Heart left ventricle (tissue), 16 donors: ENCODE measurements at places on chromosomes 1 and 21.

GRCh38 chr1:21261551-21262292 lies 28.5 kb downstream of the ECE1 start:
- peak; percentile 89 for DNase-seq

DNA sequence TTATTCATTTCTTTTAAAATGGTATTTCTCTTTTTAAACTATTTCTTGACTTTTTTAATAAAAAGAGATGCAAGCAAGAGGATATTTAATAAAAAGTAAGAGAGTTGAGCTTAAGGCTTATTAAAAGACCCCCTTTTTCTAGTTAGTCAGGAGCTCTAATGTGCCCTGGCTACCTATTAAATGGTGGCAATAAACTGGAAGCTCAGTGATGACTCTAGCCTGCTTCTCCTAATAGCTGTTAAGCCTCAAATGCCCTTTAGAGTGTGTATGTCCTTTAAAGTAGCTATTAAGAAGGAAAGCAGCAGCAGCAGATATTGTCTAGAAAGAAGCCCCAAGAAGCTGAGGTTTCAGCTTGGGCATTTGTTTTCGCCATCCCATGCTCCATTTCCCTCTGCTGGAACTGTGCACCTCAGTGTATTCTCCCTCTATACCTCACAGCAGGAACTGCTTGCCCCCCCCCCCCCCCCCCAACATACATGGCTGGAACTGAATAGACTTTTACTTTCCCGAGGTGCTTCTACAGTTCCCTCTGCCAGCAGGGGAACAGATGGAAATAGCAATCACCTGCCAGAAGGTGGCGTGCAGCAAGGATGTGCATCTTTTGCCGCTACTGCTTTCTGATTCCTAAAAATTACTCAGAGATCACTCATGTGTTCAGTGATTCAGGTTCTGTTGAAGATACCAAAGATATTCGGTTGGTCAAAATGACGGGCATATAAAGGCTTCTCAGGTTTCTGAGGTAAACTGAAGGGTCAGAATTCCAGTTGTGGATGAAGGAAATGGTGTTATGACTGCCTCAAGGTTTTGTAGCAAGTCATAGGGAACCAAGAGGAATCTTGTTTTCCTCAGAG lies 2.5 kb downstream of the RGS4 start:
- peak; percentile 64 for DNase-seq

- DNase-seq: no peak
Measured at GRCh38 chr1:210001751-210002150, 63.7 kb downstream of the SYT14 start.

DNA sequence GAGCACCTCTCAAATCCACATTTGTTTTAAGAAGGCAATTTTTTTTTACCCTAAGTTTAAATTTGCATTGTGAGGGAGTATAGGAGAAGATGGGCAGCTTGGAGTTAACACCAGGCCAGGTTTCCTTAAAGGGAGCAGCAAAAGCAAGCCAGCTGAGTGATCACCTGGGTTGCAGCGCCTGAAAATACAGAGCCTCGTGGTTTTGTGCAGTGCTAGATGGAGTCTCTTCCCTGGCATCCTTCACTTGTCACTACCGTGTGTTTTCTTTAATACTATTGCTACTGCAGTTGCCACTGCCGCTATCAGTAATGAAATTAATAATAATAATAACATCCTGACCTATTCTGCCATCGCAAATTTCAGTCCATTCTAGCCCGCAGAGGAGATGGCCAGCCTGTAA lies 35.2 kb upstream of the VAV3 start:
- no peak for DNase-seq

DNA sequence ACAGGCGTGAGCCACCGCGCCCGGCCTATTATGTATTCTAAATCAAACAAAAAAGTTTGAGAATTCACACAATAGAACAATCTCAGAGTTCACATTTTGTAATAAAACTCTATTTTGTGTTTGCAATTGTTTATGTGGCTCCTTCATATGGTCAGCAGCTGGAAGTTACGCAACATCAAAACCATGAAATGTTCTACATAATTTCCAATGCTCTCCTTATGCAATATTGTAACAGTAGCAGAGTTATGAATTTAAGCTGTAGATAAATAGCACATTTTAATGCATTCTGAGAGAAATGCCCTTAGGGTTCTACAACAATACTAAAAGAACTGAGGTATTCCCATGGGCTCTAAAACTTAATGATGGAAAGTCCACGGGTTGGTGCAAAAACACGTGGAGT lies 62.3 kb upstream of the COL11A1 start:
- no peak for DNase-seq

- DNase-seq: peak; percentile 67
Measured at GRCh38 chr21:16194095-16194787, 464.5 kb downstream of the USP25 start.

DNA sequence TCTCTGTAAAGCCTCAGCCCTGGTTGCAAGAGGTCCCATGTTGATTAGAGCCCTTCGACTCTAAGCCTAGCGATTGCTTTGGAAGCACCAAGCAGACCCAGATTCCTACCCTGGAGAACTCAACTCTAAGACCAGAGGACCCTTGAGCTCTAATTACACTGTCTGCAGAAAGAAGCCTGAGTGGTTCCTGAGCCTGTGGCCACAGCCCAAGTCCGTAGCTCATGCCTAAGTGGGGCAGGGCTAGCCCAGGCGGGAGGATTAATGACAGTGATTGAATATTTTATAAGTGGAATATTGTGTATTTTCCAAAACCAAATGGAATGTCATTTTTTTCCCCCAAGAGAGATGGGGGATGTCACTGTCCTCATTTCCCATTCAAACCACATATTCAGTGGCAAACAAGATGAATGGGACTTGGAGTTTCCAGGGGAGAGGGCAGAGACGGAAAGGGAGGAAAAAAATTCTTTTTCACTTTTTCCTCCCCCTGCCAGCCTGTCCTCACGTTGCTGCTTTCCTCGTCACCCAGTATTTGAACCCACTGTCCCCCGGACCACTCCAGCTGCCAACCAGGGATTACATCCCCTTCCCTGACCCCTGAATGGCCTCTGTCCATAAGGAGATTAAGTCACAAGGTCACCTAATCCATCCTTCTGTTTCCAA lies 79.6 kb upstream of the CTTNBP2NL start:
- DNase-seq: no peak

DNA sequence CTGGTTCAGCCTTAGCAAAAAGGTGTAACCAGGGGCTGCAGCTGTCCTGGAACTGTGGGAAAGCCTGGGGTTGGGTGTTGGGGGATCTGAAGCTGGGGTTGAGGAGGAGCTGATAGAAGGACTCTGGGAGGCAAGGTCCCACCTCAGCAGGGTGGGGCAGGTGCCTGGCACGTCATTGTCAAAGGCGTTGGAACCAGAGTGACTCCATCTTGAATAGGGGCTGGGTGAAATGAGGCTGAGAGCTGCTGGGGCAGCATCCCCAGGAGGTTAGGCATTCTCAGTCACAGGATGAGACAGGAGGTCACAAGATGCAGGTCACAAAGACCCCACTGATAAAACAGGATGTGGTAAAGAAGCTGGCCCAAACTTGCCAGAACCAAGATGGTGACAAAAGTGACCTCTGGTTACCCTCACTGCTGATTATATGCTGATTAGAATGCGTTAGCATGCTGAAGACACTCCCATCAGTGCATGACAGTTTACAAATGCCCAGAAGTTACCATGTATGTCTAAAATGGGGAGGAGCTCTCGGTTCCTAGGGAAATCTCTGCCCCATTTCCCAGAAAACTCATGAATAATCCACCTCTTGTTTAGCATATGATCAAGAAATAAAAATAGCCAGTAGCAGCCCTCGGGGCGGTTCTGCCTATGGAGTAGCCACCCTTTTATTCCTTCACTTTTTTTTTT lies 85.4 kb downstream of the IER5 start:
- DNase-seq: no peak

GRCh38 chr1:240258910-240259309 lies 167.2 kb downstream of the FMN2 start:
- no peak for DNase-seq

GRCh38 chr1:220336391-220337031 lies 64.3 kb upstream of the RAB3GAP2 start:
- no peak for DNase-seq

GRCh38 chr1:204301171-204301957 lies 58.4 kb downstream of the PLEKHA6 start:
- no peak for DNase-seq

DNA sequence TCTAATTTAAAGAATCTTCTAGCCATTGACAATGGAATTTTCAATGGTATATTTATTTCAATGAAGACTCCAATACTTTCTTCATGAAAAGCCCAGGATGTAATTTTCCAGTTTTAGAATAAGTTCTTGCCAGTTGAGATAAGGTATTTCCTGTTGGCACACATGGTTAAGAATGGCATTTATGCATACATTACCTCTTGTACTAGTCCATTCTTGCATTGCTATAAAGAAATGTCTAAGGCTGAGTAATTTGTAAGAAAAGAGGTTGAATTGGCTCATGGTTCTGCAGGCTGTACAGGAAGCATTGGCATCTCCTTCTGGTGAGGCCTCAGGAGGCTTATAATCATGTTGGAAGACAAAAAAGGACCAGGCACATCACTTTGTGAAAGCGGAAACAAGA lies 1179.6 kb downstream of the AMY1C start:
- no peak for DNase-seq

- no peak for DNase-seq
Measured at GRCh38 chr1:243487649-243488227, 231.9 kb downstream of the SDCCAG8 start.

GRCh38 chr21:17590430-17590829 lies 22.3 kb downstream of the BTG3 start:
- DNase-seq: no peak

GRCh38 chr1:117661027-117661426 lies 55.2 kb downstream of the TENT5C start:
- no peak for DNase-seq

GRCh38 chr1:221104596-221104995 lies 225.4 kb downstream of the HLX start:
- DNase-seq: no peak

- DNase-seq: no peak
Measured at GRCh38 chr1:212879947-212880690, 22.0 kb downstream of the FLVCR1 start.

GRCh38 chr1:24329331-24329730 lies 10.2 kb downstream of the GRHL3 start:
- no peak for DNase-seq

DNA sequence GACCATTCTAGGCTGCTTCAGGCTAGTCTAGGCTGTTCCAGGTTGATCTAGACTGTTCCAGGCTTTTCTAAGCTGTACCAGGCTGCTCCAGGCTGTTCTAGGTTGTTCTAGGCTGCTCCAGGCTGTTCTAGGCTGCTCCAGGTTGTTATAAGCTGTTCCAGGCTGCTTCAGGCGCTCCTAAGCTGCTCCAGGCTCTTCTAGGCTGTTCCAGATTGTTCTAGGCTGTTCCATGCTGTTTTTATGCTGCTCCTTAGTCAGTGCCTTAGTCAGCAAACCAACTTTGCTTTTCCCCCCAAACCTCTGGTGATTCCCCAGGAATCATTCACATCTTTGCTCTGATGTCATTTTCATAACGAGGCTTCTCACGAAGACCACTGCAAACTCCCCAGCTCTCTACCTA lies 171.4 kb upstream of the GALNT2 start:
- DNase-seq: no peak

DNA sequence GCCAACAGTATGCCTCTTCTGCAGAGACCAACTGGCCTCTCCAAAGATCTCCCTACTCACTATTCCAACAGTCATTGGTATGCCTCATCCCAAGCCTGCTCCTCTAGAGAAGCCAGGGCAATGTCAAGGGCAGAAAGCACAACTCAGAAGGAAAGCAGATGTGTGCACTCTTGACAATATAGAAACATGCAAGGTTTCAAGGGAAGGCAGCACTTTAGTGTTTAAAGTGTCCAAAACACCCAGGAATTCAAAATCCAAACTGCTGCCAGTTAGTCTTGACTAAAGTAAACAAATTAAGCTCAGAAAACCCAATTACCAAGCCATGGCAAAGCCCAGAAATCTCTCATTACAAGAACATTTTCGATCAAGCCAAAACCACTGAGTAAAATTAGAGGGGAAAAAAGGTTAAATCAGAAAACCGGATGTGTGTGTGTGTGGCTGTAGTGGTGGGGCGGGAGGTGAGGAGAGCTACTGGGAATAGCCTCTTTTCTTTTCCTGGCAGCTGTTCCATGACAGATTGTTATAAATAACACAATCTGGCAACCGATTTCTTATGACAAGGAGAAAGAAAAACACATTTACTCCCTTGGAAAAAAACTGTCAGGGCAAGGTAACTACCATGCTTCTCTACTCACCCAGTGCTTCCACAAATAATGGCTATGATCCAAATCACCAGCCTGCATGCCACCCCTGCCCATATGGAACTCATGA lies 39.2 kb downstream of the EIF2B3 start:
- DNase-seq: peak; percentile 42

DNA sequence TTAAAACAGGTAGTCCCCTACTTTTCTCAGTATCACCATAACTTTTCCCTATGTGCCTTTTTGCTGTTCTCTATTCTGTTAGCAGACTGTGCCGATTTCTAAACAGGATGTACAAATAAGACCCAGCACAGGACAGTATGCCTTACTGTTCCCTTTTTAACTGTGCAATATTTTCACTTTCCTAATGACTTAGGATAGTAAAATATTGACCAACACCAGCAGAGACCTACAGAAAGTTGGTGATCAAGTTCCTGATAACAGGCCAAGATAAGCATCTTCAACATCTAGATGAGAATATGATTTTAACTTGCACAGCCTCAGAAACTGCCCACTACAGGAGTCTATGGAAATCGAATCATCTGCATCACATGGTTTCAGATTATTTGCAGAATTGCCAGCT lies 42.0 kb downstream of the ADSS2 start:
- DNase-seq: no peak

DNA sequence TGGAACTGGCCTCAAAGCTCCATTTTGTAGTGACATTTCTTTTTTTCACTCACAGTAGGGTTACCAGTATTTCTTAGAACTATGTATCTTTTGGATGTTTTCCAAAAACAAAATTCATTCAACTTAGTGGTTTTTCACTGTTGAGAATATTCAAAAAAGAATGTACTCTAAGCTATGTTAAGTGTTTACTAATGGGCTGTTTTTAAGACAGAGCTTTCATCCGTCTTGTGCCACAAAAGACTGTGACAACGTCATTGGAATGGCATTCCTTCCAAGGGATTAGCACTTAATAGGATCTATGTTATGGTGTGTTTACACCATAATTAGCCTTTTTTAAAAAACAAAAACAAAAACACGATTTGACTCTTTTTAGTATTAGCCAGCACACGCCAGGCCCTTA lies 66.8 kb downstream of the TTC3 start:
- DNase-seq: no peak

- DNase-seq: no peak
Measured at GRCh38 chr1:15803380-15803779, 4.1 kb downstream of the UQCRHL start.

DNA sequence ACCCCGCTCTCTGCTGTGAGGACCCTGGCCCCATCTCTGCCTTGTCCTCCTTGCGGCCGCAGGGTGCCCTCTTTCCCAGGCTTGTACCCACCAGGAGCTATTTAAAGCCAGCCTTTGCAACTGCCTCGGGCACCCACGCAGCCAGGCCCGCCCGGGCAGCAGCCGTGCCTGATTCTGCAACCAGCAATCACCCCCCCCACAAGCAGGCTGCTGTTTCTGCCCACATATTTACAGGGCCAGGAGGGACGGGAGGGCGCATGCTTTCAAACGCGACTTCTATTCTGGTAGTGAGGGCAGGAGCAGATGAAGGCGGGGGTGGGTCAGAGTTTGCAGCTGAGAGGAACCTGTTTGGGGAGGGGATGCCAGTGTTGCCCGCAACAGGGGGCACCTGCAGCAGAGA lies 13.6 kb downstream of the GABRD start:
- DNase-seq: no peak
